HCT116 (cell line): ENCODE measurements at places on chromosomes 12 and 14.
A peak's percentile ranks its signal among the peaks of the same experiment; 100 is the strongest.

DNA sequence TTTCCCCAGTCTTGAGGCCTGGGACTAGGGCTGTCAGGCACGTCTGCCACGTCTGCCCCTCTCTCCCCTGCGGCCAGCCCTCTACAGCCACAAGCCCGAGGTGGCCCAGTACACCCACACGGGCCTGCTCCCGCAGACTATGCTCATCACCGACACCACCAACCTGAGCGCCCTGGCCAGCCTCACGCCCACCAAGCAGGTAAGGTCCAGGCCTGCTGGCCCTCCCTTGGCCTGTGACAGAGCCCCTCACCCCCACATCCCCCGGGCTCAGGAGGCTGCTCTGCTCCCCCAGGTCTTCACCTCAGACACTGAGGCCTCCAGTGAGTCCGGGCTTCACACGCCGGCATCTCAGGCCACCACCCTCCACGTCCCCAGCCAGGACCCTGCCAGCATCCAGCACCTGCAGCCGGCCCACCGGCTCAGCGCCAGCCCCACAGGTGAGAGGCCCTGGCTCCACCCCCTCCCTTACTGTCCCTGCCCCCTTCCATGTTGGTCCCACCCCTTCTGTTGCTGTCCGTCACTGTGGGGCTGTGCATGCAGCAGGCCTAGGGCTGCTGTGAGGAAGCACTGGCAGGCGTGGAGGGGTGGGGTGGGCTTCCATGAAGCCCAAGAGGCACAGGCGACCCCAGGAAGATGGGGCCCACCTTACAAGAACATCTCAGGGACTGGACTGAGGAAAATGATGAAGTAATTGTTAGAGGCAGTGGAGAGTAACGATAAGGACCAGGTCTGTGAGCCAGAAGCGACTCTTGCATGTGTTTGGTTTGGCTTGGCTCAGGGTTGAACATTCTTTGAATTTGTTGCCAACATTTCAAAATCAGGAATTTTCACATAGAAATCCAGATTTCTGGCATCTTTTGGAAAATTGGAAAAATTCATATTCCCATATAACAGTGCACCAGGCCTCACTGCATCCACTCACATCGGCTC lies 16.8 kb downstream of the C12orf43 start:
- DNase-seq = no peak

DNA sequence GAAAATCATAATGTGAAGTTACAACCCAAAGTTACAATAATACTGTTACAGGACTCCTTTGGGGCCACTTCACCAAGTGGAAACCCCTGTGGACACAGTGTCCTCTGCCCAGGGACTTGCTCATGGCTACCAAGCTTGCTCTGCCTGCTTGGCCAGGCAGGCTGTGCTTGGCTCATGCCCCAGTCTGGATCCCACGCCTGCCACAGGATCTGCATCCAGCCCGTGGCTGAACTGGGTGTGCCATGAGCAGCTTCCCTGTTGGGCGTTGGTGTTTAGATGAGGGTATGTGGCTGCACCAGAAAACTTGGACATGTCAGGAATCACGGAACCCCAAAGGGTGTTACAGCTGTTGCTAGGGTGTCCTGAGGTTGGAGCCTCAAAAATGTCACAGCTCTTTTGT lies 820.9 kb downstream of the SLC6A15 start:
- no peak for DNase-seq

DNA sequence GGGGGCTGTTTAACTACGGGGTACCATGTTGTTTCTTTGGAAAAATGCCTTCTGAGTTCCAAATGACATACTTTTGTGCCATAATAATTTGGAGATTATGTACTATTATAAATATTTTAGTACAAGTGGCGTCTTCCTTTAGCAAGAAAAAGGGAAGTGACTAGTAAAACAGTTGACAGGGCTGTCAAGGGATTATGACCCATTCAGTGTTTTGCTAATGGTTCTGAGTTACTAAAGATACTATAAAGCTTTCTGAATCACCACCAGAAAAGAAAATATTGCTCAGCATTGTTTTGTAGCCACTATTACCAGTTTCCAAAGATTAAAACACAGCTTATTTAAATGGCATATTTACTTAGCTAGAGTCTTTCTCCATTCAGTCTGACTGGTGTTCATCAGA lies 334.9 kb downstream of the SNAPC1 start:
- no peak for DNase-seq

DNA sequence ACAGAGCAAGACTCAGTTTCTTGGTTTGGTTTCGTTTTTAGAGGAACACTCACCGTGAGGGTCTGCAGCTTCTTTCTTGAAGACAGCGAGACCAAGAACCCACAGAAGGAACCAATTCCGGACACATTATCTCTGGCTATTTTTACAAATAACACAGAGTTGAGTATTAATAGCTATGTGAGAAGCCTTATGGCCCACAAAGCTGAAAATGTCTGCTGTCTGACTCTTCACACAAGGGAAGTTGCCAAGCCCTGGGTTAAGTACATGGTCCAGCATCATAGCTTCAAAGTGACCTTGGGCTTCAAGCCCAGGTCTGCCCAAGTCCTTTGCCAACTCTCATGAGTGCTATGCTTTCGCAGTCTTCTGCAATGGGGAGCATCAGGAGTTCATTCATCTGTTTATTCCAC lies 2.6 kb upstream of the LGMN start:
- DNase-seq = no peak

DNA sequence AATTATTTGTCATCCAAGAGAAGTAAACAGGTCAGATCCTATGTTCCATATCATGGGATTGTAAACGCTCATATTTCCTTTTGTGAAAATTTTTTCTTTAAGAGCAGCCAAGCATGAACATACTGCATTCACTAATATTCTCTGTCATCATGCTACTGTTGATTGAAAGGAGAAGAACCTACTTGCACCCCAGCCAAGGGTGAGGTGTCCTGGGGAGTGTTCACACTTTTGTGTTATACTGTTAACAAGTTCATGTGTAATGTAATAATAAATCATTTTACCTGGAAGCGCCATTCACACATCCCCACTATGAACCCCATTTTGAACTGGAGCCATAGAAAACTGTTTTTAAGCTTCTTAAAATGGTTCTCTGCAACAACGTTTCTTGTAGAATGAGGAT lies 53.6 kb downstream of the HMGA2 start:
- no peak for DNase-seq

- DNase-seq = peak; percentile 69
Measured at GRCh38 chr12:123126294-123127181, 24.4 kb downstream of the PITPNM2 start.

GRCh38 chr14:64700894-64701293 lies 3.3 kb upstream of the PLEKHG3 start:
- no peak for DNase-seq

GRCh38 chr12:24603371-24603770 lies 345.5 kb downstream of the BCAT1 start:
- no peak for DNase-seq

GRCh38 chr12:109961201-109961600 lies 35.0 kb downstream of the GIT2 start:
- DNase-seq = no peak

DNA sequence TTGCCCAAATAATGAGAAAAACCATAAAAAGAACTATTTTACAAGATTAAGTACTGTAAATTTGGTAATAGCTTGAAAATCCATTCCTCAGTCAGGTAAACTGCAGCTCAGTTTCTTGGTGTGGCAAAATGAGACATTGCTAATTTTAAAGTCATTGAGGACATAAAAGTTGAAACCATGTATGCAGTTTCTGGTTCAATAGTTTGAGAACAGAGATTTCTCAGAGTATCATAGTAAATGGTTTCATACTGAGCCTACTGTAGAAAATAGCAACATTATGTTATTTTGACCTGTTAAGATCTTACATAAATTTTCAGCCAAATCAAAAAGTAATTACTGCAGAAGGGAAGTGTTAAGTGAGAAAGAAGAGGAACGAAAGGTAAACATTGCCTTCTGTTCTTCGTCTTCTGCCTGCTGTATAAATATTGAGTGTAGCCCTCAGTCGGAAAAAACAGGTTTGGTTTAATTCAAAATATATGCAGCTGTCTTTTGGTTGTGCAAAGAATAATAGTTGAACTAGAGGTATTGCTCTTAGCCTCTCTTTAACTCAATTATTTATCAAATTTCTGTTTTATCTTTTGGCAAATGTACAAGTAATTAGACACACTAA lies 119.6 kb downstream of the SYNE2 start:
- no peak for DNase-seq

GRCh38 chr14:104383996-104384775 lies 195.4 kb upstream of the C14orf180 start:
- DNase-seq = no peak

- DNase-seq = no peak
Measured at GRCh38 chr12:17016116-17016864, 410.3 kb upstream of the LMO3 start.

GRCh38 chr14:21863289-21863688 lies 189.7 kb upstream of the OR4E1 start:
- DNase-seq = no peak

GRCh38 chr14:59091404-59091803 lies 97.1 kb upstream of the DAAM1 start:
- DNase-seq = no peak

DNA sequence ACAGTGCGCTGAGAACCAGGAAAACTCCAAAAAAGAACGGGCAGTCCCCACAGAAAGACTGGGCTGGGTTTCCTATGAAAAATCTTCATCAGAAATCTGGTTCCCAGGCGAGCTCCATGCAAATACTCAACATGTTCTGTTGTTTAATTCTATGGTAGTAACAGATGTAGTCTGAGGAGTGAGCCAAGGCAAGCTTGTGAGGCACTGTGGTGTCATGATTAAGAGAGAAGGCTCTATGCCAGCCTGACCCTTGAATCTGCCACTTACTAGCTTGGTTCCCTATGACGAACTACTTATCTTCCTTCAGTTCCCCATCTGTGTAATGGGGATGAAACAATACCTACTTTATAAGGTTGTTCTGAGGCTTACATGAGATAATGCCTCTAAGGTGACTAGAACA lies 10.7 kb downstream of the POMT2 start:
- no peak for DNase-seq

GRCh38 chr12:130664252-130664651 lies 51.8 kb downstream of the RIMBP2 start:
- DNase-seq = no peak

GRCh38 chr12:124774054-124774461 lies 89.6 kb downstream of the SCARB1 start:
- DNase-seq = no peak

- DNase-seq = no peak
Measured at GRCh38 chr12:122387887-122388286, 34.6 kb downstream of the CLIP1 start.

DNA sequence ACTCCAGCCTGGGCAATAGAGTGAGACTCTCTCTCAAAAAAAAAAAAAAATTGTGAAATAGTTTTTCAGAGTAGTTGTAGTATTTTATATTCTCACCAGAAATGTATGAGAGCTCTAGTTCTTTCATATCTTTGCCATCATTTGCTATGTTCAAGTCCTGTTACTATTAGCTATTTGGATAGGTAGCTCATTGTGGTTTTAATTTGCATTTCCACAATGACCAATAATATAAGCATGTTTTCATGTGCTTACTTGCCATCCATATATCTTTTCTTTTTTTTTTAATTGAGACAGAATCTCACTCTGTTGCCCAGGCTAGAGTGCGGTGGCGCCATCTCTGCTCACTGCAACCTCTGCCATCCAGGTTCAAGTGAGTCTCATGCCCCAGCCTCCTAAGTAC lies 8.4 kb upstream of the RIPK3 start:
- DNase-seq = no peak

GRCh38 chr12:106429636-106430035 lies 72.1 kb downstream of the POLR3B start:
- no peak for DNase-seq

DNA sequence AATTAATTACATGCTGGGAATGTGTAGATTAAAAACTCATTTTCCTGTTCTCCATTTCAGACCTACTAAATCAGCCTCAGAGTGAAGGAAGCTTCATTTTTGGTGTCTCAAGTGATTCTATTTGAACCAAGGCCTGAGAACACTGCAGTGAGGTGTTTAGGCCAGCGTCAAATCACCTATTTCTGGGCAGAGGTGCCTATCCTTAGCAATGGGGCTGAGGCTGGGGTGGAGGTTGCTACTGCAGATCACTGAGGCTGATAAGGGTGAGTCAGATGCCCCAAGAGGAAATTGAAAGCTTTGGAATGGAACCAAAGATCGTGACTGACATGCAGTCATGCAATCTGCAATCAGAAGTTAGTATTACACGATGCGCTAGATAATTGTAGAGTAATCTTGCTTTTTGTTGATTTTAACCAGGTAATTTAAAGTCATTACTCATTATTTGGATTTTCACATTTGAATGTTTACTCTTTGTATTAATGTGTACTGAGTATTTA lies 4.4 kb downstream of the TXNRD1 start:
- peak; percentile 97 for DNase-seq

DNA sequence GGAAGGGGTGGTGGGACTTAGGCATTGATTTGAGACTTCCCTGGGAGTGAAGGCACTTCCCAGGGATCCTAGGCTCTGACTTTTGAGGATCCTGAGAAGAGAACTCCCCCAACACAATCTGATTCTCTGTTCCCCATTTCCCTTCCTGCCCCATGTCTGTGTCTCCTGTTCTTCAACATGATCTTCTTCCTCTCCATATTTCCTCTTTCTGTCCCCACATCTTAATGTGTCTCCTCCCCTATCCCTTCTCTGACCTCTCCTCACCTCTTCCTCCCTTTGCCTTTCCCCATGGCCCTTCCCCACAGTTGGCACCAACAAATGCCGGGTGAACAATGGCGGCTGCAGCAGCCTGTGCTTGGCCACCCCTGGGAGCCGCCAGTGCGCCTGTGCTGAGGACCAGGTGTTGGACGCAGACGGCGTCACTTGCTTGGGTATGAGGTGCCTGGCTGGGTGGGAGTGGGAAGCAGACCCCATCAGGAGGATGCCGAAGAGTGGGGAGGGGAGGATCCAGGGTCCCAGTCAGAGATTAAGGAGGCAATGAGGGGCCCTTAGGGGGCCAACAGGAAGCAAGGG lies 15.2 kb upstream of the LRP1-AS start:
- DNase-seq = no peak

DNA sequence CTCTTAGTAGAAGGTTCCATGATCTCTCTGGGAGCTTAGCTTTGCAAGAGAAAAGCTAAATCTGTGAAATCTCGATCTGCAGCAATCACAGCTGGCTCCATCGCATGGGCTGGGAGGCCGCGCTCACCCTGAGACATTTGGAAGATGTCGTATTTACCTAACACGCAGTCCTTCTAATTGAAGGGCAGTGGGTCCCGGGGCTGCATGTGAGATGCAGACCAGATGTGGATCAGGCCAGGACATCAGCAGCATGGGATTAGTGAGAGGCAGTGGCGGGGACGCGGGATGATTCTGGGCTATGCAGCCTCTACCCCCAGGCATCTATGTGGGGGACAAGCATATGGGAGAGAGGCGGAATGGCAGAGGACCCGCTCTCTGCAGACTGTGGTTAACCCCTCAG lies 312.4 kb upstream of the RTL1 start:
- DNase-seq = no peak
